ENCODE measurements at places on chromosomes 5 and 9.

- DNase-seq: no peak
Measured at GRCh38 chr5:152644029-152644728, 239.1 kb upstream of the NMUR2 start.

- peak; percentile 65 for DNase-seq
Measured at GRCh38 chr9:116546711-116547581, 140.2 kb upstream of the TRIM32 start.

DNA sequence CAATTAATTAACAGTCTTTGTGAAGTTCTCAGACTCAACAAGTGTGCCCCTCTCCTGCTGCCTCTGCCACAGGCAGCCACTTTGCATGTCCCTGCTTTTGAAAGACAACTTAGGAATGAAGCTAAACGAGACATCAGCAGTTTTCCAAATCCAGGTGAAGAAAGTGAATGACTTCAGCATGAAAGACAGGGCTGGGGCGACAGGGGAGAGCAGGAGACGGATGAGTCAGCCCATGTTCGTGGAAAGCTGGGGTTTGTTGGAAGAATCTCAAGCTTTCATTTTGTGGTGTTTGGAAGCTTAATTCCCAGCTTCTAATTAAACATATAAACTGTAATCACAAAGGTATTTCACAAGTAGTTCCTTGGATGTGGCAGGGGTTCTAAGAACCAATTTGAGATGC is 207.8 kb upstream of the MAP3K1 start:
- peak; percentile 50 for DNase-seq

DNA sequence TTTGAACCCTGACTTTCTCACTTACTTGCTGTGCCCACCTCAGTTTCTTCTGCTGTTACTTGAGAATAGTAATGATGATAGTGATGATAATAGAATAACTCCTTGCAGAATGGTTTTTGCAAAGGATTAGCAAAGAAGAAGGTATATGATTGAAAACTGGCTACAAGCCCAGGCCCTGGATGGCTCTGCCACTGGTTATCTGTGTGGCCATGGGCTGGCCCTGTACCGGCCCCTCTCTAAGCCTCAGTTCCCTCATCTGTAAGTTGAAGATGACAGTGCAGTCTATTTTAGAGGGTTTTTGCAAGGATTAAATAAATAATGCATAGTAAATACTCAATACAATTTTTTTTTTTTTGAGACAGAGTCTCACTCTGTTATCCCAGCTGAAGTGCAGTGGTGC is 6.2 kb downstream of the TTLL11 start:
- no peak for DNase-seq

DNA sequence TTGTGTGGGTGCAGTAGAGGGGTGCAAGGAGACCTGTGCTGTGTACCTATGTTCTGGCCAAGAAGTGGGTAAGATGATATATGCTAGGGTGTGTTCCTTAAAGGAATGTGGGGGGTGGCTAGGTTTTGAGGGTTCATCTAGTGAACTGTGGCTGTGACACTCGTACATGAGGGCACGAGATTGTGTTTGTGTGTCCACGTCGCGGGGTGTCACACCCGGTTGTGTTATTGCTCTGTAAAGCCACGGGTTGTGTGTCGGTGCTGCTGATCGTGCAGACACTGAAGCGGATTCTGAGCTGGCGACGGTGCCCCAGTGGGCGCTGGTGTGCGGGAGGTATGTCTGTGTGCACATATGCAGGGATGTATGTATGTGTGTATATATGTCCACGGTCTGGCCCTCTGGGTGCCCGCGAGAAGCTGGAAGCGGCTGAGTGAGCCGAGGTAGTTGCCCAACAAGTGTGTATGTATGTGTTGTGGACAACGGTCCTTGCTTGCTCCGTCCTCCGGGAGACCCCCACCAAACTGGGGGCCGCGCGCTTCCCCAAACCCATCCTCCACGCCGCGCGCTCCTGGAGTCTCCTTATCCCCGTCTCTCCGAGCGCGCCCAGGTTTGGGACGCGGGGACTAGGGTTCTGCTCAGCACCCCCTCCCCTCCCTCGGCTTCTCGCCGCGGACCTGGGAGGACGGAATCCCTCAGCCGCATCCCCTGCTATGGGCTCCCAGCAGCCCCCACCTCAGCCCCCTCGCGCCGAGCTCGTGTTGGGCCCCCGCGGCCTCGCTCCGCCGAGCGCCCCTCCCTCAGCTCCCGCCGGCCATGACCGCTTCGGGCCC is 639 bp downstream of the PCDH1 start:
- no peak for DNase-seq

- DNase-seq: no peak
Measured at GRCh38 chr5:157108976-157109375, at the start of gene HAVCR2. Gene HAVCR2, minus strand, starts transcription at chr5:157109044. Its CDS starts 61 bp downstream, at chr5:157108983.

- peak; percentile 33 for DNase-seq
Measured at GRCh38 chr5:143601357-143601756, 197.9 kb upstream of the NR3C1 start.

GRCh38 chr9:112348257-112349007 is 15.0 kb upstream of the PTBP3 start:
- DNase-seq: peak; percentile 69

GRCh38 chr5:94039101-94039500 is 297.7 kb upstream of the POU5F2 start:
- DNase-seq: no peak

- peak; percentile 98 for DNase-seq
Measured at GRCh38 chr5:143182901-143183820, 220.3 kb downstream of the NR3C1 start.

DNA sequence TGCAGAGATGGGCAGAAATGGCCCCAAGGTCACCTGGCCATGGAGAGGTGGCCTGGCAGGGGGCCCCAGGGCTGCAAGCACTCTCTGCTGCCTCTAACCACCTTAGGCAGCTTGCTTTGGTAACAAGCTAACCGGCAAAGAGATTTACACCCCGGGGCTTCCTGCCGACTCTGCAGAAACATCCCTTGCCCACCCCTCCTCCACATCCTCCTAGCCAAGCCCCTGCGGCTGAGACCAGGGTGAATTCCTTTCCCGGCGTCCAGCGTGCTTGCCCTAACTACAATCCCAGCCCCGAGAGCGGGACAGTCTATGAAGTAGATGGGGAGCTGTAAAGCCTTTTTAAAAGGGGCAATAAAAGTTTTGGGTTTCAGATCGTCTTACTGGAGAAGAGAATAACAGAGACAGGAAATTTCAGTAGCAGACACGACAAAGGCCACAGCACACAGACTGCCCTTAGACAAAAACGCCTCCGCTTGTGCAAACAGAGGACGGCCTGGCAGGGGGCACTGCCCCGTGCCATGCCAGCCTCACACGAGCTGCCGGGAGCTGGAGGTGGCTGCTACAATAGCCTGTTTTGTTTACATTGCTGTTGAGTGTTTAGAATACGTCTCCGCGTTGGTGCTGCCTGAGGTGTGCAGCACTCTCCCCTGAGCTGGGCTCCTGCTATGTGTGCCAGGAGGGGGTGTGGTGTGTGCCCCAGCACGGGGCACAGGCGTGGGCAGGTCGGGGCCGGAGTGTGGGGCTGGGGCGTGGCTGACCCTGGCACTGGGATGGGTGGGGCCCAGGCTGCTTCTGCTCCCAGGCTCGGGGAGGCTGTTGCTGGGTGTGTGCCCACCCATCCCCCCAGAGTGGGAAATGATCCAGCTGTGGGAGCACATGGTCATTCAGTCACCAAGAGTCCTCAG is 15.3 kb downstream of the MYMK start:
- DNase-seq: no peak

DNA sequence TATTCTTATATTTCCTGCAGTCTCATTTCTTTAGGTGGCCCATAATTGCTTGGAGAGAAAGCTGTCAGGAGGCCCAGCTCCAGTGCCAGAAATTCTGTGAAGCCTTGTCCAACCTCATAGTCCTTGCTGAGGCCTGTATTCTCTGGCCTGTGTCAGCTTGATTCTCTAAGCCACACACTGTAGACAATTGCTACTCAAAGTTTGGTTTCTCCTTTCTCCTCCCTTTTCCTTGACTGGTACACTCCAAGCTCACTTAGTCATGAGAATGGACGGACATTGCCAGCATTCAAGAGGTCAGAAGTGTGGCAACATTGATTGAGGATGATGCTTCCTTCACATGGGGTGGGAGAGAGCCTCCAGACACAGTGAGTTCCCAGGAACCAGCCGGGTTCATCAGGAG is 71.3 kb upstream of the CXCL14 start:
- peak; percentile 7 for DNase-seq

DNA sequence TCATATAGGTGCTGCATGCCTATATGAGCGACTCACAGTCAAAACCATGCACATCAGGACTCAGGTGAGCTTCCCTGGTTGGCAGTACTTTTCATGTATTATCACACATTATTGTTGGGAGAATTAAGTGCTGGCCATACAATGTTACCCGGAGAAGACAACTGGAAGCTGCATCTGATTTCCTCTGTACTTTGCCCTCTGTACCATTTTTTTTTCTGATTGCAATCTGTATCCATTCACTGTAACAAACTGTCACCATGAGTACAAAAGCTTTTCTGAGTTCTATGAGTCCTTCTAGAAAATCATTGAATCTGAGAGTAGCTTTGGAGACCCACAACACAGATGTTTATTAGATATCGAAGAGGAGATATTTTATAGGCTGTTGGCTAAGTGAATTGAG is 651.0 kb downstream of the NR2F1-AS1 start:
- DNase-seq: no peak

- DNase-seq: no peak
Measured at GRCh38 chr5:38453506-38453905, 102.9 kb downstream of the LIFR start.

GRCh38 chr9:91040371-91041215 is 239.0 kb downstream of the SYK start:
- no peak for DNase-seq

DNA sequence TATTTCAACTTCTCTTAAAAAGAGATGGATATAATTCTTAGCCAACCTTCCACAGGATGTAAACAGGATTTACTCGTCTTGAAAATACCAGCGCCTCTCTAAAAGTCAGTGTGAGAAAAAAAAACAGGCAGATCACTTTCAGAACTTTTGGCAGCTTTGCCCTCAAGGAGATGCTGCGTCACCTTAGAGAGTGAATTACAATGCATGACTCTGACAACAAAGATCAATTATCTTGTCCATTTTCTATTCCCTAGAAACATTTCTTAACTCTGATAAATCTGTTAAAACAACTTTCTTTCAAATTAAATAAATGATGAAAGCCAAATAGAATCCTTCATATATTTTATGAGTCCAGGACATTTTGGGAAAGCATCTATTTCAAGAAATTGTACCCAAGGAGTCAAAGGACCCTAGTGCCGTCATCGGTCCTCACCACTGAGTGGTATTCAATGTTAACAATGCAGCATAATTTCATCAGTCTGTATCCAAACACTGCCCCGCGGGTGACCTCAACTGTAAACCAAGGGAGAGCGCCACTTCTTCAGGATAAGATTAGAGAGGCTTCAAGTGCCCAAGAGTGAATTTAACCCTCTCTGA is 536.0 kb downstream of the PDE4D start:
- DNase-seq: peak; percentile 68

DNA sequence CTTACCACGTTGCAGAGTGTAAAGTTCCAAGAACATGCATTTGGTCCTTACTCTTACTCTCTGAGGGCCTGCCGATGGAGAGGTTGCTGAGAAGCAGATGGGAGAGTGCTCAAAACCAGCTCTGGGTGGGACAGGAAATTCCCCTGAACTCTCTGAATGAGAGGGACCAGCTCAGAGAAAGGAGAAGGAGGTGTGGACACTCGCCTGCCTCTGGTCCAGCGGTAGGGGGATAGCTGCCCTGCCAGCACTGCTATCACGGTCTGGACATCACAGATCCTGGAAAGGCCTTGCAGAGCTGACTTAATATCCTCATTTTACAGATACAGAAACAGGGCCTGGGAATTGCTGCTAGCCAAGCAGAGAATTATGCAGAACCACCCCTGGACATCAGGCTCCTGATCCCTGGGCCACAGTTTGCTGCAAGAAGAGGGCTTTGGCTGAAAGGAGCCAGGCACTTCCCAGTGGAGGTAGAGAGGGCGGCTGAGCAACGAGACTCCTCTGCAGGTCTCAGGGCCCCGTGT is 4.9 kb downstream of the TRAF1 start:
- no peak for DNase-seq

Measured in amniotic epithelial cell (primary cell).